ENCODE measurements at places on chromosomes 2 and 18. TPM values are rescaled to one million over a fixed set of nuclear protein-coding genes. Genes with fewer than 3 reads are reported as not detected.
A peak's percentile ranks its signal among the peaks of the same experiment; 100 is the strongest.

DNA sequence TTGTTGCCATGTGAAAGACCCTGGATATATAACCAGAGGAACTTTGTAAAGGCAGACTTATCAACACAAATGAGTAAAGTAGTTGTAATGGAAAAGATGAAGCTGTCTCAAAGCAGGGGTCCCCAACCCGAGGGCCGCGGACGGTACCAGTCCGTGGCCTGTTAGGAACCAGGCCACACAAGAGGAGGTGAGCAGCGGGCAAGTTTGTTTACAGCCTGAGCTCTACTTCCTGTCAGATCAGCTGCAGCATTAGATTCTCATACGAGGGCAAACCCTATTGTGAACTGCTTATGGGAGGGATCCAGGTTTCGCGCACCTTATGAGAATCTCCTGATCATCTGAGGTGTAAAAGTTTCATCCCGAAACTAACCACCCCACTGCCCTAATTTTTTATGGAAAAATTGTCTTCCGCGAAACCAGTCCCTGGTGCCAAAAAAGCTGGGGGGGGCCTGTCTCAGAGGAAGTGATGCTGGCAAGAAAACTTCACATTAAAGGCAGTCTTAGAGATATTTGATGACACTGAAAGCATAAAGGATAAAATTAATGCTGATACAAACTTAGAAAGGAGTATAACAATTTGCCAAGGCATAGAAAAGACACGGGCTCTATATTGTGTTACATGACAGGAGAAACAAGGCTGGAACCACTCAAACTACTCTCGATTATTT, 57.5 kb upstream of the MSTN start:
- H3K36me3 ChIP-seq, result no peaks in the 10 kb centered on the region
- no peak overlapping the region for H3K27ac ChIP-seq
- DNase-seq, result no peak
- no peaks in the 10 kb centered on the region for H3K27me3 ChIP-seq
- no peaks in the 10 kb centered on the region for H3K4me1 ChIP-seq
- peak overlapping the region; percentile 21 for H3K4me3 ChIP-seq

GRCh38 chr2:47288864-47289263, 114.1 kb upstream of the MSH2 start:
- no peaks in the 10 kb centered on the region for H3K27me3 ChIP-seq
- no peaks in the 10 kb centered on the region for H3K36me3 ChIP-seq
- DNase-seq, result no peak
- no peak overlapping the region for H3K27ac ChIP-seq
- no peak overlapping the region for H3K4me3 ChIP-seq
- H3K4me1 ChIP-seq, result no peaks in the 10 kb centered on the region

GRCh38 chr2:152098496-152099366, at the start of gene CACNB4:
Gene CACNB4, minus strand, starts transcription at chr2:152099044.
- peaks cover 8% of the 10 kb centered on the region for H3K4me1 ChIP-seq
- peak within 1 kb of the TSS; percentile 37 for H3K27ac ChIP-seq
- peak within 1 kb of the TSS; percentile 69 for H3K4me3 ChIP-seq
- DNase-seq, result peak; percentile 51

GRCh38 chr2:170703776-170704476, 11.2 kb upstream of the SP5 start:
- no peaks in the 10 kb centered on the region for H3K27me3 ChIP-seq
- DNase-seq, result no peak
- H3K4me1 ChIP-seq, result no peaks in the 10 kb centered on the region
- no peak overlapping the region for H3K27ac ChIP-seq
- no peak overlapping the region for H3K4me3 ChIP-seq
- H3K36me3 ChIP-seq, result no peaks in the 10 kb centered on the region

SLC4A5 gene
- 4.2 TPM for total RNA-seq

IMPACT gene
- total RNA-seq, result 25.6 TPM

PLCD4 gene
- total RNA-seq, result 1.1 TPM

ATG16L1 gene
- 21.4 TPM for total RNA-seq

OTOF gene
- total RNA-seq, result 0.35 TPM

REG3G gene
- total RNA-seq, result not detected
